ENCODE measurements at places on chromosomes 6 and 20. TPM values are rescaled to one million over a fixed set of nuclear protein-coding genes. Genes with fewer than 3 reads are reported as not detected.

Gene JAG1
- total RNA-seq = 42.6 TPM

Gene FOXA2
- total RNA-seq = not detected

DNA sequence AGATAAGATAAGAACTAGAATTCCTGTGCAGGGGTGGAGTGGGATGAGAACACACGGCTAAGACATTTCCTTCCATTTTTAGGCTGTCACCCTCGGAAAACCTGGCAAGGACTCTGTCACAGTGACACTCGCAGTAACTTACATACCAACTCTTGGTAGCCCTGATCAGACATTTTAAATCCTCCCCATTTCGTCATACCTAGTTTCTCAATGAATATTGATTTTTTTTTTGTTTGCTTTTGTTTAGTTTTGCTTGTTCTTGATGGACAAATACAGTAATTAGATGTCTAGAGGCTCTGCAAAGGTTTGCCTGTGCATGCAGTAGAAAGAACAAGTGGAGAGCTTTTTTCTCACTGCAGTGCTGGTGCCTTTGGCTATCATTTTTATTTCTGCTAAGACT, 213.0 kb upstream of the FAM83B start:
- no peak overlapping the region for H3K4me3 ChIP-seq
- DNase-seq = no peak
- no peaks in the 10 kb centered on the region for H3K27me3 ChIP-seq

Gene HCRTR2
- not detected for total RNA-seq

Gene KIAA1755
- 6.1 TPM for total RNA-seq

Data from heart left ventricle (tissue), 16 donors.